ENCODE measurements at places on chromosomes 2 and 18.

GRCh38 chr2:106530866-106531265 is 43.7 kb downstream of the CD8B2 start:
- DNase-seq, result no peak

GRCh38 chr18:52907543-52908308 is 567.7 kb downstream of the DCC start:
- no peak for DNase-seq

DNA sequence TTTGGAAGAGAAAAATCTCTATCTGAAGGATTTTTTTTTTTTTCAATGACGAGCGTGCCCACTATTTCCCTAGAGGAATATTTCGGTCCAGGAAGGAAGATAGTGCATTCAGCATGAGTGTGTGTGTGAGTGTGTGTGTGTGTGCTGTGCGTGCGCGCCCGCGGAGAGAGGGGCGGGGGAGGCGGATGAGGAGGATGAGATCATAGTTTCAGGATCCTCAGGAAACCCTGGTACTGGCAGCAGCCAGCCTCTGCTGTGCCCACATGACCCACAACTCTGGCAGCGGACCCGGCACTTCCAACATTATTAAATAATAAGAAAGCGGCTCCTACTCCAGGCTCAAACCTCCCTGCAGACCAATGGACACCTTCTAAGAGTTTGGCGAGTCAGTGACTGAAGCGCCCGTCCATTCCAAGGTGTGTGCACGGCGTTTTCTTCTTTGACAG is 217.0 kb upstream of the DTNA start:
- no peak for DNase-seq

- DNase-seq, result no peak
These were observed 205.4 kb downstream of the PPP1R1C start for GRCh38 chr2:182191061-182191460.

GRCh38 chr2:120855855-120856405 is 120.3 kb downstream of the GLI2 start:
- DNase-seq, result no peak

DNA sequence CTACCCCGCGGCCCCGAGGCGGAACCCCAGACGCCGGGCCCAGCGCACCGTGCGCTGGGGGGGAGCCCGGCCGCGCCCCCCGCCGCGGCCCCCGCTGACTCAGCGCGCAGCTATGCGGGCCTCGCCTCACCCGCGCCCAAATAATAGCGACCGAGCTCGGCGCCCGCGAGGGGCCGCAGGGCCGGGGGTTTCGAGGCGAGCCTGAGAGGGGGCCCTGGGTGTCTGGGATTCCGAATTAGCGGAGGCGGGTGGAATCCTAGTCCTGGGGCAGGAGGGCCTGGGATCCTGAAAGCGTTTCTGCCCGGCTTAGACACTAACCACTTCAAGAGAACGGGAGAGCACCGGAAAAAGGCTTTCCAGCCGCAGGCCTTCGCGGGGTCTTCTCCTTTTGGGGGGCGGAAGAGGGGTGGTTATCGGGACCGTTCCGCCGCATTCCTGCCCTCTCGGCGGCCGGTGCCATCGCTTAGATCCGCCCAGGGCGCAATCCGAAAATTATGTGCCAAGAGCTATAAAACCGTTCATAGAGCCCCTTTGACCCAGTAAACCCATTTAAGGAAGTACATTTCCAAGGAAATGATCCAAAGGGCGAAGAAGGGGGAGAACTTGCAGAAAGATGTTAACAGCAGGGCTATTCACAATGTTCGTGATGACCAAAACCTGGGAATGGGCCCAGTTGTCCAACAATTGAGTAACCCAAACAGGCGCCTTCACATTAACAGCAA is 681 bp upstream of the ROCK2 start:
- peak; percentile 78 for DNase-seq

DNA sequence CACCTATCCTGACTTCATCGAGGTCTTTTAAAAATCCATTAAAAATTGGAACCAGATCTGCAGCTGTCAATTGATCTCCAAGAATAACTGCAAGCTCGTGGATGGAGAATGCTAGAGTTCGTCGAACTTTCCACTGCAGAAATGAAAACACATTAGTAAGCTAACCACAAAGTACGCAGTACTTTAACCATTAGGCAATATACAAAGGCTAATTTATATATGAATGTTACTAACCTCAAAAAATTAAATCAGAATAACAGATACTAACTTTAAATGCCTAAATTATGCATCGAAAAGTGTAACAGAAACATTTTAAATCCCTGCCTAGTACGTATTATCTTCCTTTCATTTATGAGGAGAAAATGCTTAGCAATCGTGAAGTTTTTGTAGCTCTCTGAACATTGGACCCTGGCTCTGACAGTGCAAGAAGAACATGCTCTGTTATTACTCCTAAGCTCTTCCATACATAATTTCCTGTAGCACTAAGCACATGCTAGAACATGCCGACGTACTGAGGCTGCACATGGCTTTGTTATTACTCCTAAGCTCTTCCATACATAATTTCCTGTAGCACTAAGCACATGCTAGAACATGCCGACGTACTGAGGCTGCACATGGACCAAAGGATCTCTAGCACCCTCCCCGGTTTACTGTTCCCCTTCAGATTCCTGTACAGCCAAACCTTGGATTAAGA is 57.0 kb downstream of the PPP4R1 start:
- no peak for DNase-seq

DNA sequence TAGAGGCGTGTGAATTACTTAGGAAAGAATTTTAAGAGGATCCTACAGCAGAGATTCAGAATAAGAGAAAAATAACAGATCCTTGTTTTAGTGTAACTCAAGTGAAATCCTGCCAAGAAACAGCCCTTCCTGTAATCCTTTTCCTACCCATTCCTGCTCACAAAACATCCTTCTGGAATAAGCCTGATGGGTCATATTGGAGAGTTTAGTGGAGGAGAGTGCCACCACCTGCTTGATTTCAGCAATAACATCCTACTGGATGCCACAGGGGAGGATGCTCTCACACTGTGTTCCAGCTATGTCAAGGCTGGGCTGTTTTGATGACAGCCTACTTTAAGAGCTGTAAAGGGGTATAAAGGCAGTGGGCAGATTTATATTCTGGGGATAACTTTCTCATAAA is 54.8 kb upstream of the CCDC178 start:
- peak; percentile 55 for DNase-seq

GRCh38 chr18:66344227-66344626 is 259.7 kb downstream of the CDH19 start:
- DNase-seq, result no peak

DNA sequence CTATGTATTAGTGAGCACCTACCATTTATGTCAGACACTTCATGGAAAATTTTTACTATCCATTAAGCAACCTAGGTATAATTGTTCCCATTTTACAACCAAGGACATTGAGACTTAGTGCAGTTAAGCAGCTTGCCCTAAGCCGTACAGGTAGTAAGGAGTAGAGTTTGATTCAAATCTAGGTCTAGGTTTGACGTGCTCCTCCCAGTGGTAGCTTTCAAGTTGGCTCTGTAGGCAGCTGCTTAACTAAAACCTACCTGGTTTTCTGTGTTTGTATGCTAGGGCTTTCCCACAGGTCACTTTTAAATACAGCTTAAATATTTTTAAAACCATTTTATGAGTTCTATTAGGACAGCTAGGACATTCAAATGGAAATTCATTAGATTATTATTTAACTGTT is 69.7 kb downstream of the NUP35 start:
- DNase-seq, result no peak

- DNase-seq, result peak; percentile 84
These were observed at the start of gene DCC for GRCh38 chr18:52339891-52340371. TSS of gene DCC (plus strand) at chr18:52340197. CDS start at chr18:52340788, 591 bp downstream.

DNA sequence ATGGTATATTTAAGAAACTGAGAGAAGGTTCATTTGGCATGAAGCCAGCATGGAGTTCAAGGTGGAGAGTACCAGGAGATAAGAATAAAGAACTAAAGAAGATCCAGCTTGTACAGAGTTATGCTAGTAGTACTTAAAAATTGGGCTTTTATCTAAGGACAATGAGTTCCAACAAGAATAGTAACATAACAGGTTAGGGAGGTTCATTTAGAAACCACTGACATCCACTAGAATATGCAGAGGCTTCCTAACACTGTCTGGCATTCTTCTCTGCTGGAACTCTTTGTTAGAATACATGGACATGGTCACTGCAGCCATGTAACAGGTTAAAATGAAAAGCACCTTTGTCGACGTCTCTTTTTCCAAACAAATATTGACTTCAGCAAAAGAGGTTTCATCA is 42.6 kb upstream of the DSC1 start:
- no peak for DNase-seq

DNA sequence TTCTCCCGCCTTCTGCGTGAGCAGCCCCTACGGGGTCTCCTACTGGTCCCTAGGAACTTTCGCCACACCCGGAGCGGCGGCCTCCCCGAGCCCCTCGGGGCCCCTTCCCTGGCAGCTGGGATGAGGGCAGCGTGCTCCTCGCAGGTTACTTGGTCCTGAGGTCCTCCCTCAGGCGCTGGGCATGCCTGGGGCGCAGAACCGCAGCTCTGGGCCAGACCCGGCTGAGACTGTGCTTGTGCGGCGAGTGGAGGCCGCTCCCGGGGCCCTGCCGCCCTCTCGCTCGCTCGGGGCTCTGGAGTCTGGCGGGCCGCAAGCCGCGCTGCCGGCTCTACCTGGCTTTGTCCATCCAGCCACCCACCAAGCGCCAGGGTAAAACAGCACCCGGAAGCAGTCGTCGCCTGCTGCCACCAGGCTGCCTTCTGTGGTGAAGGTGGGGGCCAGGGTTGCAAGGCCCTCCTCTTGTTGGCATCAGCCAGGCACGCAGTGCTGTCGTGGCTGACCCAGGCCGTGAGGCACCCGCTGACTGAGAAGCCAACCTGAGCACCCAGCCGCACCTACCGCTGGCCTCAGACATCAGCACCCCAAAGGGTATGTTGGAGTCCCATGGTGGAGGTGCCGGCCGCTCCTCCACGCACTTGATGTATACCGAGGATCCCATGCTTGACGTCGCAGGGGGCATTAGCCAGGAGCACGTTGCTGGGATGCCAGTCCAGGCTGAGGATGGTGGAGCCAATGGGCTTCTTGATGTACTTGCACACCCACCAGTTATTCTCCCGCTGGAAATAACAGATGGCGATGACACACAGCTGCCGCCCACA is 46.1 kb upstream of the PTH2R start:
- no peak for DNase-seq

DNA sequence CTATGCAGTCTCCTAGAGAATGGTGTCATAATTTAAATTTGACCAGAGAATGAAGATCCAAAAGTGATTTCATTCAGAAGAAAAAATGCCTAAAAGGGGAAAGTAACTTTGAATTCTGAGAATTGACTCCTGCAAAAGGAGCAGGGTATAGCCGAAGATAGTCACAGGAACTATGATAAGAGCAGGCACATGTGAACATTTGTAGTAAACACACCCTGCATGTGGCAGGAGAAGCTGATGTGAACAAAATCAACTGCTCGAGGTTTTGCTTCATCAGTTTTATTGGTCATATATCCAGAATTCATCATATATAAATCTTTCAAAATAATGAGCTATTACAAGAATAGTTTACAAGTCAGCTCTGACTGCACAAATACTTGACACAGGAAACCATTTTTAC is 14.0 kb downstream of the MCFD2 start:
- no peak for DNase-seq

DNA sequence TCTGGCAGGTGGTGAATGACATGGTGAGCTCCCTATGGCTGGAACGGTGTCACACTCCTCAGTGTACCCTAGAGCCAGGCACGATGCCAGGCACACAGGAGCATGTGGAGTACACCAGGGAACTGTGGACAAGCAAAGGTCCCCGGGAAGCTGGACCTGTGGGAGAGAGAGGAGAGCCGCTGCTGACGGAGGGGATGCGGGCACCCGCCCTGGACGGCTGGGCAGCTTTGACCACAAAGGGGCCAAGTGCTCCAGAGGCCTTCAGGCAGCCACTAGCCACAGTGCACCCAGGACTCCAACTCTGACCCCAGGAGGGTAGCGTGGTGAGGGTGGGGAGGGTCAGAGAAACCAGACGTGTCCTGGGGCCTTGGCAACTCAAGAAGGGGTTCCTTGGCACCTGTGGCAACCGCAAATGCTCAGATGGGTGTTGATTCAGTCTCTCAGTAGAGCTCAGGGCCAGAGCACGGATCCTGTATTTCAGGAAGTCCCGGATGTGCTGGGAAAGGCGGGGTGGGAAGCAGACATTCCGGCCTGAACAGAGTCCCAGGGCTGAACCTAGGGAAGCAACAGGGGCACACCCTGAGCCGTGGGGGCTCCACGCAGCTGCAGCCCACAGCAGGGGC is 2.3 kb upstream of the MAB21L4 start:
- no peak for DNase-seq

GRCh38 chr2:190759749-190760213 is 110.9 kb downstream of the NAB1 start:
- DNase-seq, result no peak

DNA sequence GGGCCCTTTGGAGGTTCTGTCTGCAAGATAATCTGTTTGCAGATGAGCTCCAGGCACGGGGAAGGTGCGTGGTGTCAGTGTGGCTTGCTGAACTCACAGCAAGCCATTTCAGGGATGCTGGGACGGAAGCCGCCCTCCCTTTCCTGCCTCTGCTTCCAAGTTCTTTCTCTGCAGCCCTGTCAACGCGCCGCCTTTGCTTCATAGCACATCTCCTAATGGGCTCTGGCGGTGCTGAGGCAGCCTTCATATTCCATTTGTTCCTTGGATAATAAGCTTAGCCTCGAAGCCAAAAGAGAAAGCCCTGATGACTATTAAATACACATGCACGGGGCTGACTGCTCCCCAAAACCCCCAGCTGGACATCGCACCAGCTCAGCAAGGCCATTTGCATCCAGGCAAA is 81.7 kb upstream of the TAF1B start:
- DNase-seq, result no peak

DNA sequence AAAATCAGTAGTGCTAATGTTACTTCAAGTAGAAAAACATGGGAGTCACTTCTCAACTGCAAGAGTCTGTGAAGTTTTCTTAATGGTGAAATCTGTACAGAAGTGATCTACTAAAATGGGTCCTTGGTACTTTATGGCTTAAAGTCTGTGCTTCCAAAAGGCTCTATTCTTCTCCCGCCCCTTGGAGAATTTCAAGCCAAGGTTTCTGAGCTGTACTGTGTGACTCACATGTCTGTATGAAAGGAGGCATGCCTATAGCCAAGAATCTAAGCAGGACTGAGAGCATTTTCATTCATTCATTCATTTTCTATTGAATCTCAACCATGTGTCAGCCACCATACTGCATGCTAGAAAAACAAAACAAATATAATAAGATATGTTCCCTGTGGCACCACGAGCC is 19.8 kb upstream of the DDX18 start:
- DNase-seq, result no peak

DNA sequence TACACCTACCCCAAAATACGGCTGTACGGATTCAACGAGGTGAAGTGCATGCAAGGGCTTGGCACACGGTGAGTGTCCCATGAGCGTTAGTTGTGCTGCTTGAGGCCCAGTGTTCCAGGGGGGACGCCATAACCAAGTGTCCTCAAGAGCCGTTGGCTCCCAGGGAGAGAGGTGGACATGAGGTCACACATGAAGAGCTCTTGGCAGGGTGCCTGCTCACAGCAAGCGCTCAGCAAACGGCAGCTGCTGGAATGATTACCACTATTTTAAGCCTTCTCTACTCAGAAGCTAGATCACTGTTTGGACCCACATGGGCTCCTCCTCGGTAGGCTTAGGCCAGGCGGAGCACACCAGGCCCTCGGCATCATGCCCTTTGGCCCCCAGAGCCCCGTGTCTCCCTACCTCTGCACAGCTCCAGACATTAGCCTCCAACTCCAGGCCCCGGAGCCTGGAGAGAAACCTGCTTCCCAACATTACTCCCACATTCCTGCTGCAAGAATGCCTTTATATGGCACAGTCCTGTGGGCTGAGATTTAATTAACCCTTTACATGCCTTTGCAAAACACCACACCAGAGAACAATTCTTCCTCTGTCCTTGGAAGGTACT is 68.4 kb upstream of the PPP1CB start:
- DNase-seq, result peak; percentile 60

GRCh38 chr2:69762513-69763494 is 20.9 kb downstream of the ANXA4 start:
- no peak for DNase-seq

Data from ecto neural progenitor cell (in vitro differentiated cells).